Stimulated activated CD8-positive, alpha-beta memory T cell treated with anti-CD3 and anti-CD28 coated beads, Interleukin-2, amount 100 ng/mL, for 1 hour (primary cell): ENCODE measurements at places on chromosomes 4 and X.

GRCh38 chr4:106371161-106371560 is 2.6 kb upstream of the GIMD1 start:
- no peak for DNase-seq

GRCh38 chr4:8505229-8505628 is 64.7 kb downstream of the TRMT44 start:
- no peak for DNase-seq

GRCh38 chrX:15240414-15240813 is 29.5 kb downstream of the ASB9 start:
- DNase-seq, result no peak

GRCh38 chr4:8705161-8706145 is 112.9 kb downstream of the CPZ start:
- DNase-seq, result no peak

DNA sequence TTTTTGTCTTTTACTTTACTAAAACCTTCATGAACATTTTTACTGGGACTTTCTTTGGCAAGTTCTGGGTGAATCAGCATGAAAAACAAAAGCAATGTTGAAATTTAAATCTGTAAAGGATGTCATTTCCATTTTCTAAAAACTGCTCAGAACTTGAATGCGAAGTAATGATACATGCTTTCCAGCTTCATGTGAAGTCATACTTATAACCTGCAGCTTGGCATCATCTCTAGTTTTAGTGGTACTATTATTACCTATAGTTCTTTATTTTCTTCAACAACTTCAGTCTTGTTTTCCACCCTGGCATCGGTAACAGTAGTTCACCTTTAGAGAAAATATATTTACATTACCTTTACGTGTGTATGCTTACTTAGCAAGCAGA is 421.4 kb upstream of the DIPK2B start:
- DNase-seq, result no peak

GRCh38 chr4:75985116-75985515 is 5.6 kb downstream of the SDAD1 start:
- no peak for DNase-seq

- no peak for DNase-seq
Observed at GRCh38 chrX:101564651-101565050, 14.3 kb downstream of the ARMCX1 start.

- no peak for DNase-seq
Observed at GRCh38 chrX:53682885-53683555, 3.5 kb downstream of the HUWE1 start.

DNA sequence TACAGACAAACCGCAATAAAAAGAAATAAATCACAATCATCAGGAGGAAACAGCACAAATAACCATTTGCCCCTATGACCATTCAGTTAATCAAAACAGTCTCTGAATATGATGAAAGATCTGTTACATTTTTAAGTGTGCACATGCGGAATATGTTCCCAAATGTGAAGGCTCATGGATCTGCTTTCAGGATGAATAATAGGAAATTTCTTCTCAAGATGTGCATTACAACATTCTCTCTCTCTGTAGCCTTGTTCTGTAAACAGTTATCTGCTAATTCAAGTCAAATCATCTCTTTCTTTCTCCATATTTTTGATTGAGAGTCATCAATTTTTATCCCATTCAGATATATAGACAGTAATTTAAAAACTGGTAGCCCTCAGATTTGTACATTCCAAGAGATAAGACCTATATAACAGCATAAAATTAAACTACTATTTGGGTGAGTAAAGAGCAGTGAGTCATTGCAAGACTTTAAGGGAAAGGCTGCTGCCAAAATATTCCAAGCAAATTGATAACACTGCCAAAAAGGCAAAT is 433.9 kb upstream of the ATOH1 start:
- DNase-seq, result no peak

- DNase-seq, result no peak
Observed at GRCh38 chr4:171602638-171603355, 210.4 kb upstream of the GALNTL6 start.
